Right renal cortex interstitium (tissue), 3 donors: ENCODE measurements at places on chromosomes 2 and 18. TPM values are rescaled to one million over a fixed set of nuclear protein-coding genes. Genes with fewer than 3 reads are reported as not detected.

DNA sequence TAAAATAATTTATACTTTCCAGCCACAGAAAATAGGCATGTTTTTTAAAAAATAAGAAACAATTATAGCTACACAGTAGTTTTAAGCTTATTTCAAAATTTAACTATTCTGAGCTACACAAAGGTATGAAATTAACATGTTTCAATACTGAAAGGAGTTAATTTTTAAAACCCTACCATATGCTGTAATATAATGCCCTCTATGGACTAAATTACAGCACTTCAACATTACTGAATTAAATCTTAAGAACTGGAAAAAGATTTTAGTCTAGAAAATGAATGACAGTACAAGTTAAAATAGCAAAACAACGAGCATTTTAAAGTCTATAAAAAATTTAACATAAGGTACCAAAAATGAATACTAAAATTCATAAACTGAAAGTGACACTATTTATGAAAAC, 36.3 kb downstream of the RTN4 start:
- DNase-seq = no peak

DNA sequence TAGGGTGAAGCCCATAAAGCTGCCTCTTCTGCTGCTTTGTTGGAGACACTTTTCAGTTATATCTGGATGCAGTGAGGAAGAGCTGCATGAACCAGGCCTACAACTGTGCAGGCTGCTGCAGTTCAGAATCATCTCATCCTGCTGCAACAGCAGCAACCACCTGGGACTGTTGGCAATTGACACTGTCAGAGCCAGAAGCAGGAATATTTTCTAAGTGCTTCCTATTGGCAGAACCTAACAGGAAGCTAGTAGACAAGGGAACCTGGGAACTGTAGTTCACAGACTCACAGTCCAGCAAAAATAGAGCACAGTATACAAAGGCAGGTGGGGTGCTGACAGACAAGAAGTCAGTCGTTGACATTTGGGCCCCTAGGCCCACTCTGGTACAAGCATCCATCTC, 452.9 kb upstream of the SPRED2 start:
- DNase-seq = no peak

GRCh38 chr2:29014811-29015421, 33.8 kb downstream of the TOGARAM2 start:
- no peak for DNase-seq

DNA sequence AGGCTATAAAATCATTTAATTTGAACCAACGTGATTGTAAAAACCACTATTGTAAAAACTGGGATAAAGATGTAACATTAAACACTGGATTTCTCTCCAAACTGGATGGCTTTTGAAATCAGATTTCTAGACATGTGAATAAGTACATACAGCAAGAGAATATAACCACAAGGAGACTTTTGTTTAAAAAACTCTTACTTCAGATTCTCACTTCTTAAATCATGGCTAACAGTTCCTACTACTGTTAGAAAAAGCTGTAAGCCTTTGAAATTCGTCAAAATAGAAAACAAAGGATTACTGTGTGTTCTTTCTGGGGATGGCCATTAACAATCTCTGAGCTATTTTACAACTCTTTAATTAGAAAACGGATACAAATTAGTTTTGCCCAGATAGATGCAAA, 39.4 kb upstream of the SH3BP4 start:
- no peak for DNase-seq

DNA sequence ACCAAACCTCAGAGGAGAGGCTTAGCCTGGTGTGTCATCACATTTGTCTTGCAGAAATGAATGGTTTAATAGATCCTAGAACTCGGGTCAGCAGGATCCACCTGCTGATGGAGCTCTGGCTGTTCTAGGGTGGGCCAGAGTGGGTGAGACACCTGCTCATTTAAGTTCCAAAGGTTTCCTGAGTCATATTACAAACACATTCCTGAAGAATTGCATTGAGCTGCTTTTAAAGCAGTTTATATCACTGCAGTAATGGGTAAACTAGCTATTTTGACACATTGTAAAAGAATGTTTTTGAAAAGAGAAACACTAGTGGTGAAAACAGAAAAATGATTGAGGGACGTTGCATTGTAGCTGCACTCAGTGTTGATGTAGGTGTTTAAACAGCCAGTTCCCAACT, 175.3 kb upstream of the TCF4 start:
- DNase-seq = no peak

DNA sequence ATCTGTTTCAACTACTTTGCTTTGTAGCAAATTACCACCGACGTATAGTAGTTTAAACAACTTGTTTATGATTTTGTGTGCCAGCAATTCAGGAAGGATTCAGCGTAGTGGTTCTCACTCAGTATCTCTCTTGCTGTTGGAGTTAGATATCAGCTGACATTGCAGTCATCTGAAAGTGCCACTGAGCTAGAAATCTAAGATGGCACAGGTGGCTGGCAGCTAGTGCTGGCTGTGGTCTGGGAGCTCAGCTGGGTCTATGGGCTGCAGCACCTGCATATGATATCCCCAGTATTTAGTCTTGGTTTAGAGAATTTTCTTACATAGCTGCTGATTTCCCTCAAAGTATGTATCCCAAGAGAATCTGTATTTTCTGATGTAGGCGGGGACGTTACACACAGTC, 235.6 kb downstream of the SCG2 start:
- DNase-seq = no peak

- DNase-seq = no peak
Measured at GRCh38 chr18:31206787-31207381, 44.2 kb upstream of the DSC1 start.

GRCh38 chr2:230319211-230319862, 7.7 kb upstream of the SP140L start:
- no peak for DNase-seq

- DNase-seq = no peak
Measured at GRCh38 chr2:208698114-208698513, 291.5 kb downstream of the PTH2R start.

DNA sequence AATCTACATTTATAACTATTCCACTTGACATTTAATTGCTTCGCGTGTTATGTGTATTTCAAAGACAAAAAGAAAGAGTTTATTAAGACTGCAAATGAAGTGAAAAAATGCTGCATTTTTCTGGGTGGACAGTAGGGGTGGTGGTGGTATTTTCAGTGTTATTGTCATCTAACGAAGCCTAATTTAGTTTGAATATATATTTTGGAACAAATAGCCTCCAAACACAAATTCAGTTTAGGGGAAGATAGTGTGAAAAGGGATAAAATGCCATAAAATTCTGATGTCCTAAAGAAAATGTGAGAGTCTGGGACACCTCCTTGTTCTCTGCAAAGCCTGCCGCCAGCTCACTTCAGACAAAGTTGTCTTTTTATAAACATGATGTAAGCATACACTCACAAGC, 425.1 kb downstream of the NRXN1 start:
- no peak for DNase-seq

DNA sequence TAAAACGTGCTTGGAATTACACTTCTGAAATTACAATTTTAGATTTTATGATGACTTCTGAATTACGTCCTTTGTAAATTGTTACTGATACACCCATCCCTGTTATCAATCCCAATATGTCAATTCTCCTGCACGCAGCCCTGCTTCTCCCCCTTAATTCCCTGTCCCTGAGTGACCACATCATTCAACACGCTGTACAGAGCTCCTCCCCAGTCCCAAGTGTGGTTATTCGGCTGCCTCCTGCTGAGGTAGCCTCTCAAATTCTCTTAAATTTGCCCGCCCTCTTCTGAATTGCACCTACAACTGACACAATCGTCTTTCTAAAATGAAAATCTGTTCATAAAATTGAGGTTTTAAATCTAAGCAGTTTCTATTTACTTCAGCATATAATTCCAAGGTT, 10.1 kb downstream of the SERPINB8 start:
- no peak for DNase-seq

DNA sequence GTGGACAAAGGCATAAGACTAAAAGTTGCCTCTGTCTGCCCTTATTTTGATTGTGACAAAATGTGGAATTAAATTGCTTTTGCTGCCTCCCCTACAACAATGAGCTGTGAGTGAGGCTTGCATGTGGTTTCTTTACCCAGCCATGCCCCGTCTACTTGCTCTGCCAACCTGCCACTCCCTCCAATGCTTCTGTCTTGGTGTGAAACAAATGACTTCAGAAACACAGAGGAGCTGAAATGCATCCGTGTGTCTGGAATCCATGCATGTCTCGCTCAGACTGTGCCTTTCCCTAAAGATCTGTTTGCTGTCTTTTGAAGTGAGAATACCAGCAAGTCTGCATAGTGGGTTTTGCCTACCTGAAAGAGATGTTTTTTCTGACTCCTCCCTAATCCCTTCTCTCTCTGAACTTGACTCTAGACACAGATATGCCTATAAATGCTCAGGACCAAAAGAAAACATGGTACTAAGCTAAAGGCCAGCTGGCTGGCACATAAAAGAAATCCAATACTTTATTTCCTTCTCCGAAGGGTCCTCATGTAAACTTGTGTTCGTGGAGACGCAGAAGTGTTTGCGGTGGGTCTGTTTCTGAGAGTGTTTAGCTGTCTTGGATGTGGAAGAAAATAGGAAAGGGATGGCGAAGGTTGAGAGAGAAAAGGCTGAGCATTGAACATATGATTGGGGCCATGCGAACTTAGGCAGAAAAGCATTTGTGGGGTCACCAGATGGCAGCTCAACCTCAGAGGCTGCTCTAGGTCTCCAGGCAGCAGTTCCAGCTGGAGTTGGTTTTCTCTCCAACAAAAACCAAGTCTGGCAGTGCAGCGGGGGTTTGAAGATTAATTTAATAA, 120.5 kb downstream of the CCBE1 start:
- DNase-seq = no peak

DNA sequence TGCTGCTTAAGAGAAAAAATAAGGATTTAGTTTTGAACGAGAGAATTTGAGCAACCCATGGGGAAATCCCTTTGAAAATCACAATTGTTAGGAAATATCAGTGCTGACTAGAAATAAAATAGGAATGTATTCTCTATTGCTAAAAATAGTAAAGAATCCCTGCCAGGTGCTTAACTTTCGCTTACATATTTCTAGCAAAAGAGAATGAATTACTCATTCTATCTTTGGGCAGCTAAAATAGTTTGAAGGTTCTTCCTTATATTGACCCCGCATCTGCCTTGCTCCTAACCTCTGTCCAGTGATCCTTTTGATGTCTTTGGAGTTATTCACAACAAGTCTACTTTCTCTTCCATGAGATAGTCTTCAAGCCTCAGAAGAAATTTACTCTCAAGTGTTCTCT, 103.8 kb downstream of the PLCL1 start:
- DNase-seq = no peak

Gene CLIP4
- polyA plus RNA-seq = 16.5 TPM

Gene ZC3H6
- polyA plus RNA-seq = 9.7 TPM

Gene ASB18
- not detected for polyA plus RNA-seq

Gene CCDC178
- 2.5 TPM for polyA plus RNA-seq

Gene SPATA3
- not detected for polyA plus RNA-seq

Gene POTEJ
- 0.06 TPM for polyA plus RNA-seq

Gene GCG
- polyA plus RNA-seq = not detected

Gene CUL3
- polyA plus RNA-seq = 138 TPM

Gene GAREM1
- 34.8 TPM for polyA plus RNA-seq

Gene DDX18
- polyA plus RNA-seq = 89.0 TPM

Gene PCARE
- 0.35 TPM for polyA plus RNA-seq

Gene NT5DC4
- polyA plus RNA-seq = 0.12 TPM

Gene CHRNA1
- polyA plus RNA-seq = 2.7 TPM

Gene FBXO41
- polyA plus RNA-seq = 1.6 TPM

Gene NXPH2
- polyA plus RNA-seq = 4.5 TPM

Gene LCT
- not detected for polyA plus RNA-seq
